EL (cell line): ENCODE measurements at places on chromosomes 5 and 9.

DNA sequence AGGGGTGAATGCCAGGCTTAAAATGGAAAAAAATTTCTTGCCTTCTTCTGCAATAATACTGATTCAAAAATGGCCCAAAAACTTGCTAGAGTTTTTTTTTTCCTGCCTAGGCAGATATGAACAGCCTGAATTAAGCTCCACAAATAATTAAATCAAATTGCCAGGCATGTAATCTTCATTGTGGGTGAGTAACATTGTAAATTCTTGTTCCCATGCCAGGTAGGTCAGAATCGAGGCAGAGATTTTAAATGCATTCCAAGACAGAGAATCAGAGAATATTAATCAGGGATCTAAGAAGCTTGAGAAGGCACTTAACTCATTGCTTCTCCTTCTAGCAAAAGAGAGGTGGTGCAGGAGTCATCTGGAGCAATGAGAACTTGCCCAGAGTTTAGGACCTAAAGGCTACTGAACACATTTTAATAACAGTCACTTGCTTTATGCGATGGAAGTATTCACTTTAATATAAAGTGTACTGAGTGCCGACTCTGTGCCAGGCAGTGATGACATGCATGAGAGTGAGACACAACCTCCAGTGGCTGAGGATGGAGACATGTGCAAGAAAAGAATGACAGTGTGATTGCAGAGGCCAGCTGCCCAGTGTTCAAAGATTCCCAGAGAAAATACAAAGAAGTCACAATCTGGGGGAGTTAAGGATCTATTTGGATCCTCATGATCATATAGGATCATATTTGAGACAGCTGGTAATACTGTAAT lies 102.3 kb downstream of the APBA1 start:
- peak; percentile 84 for DNase-seq

- DNase-seq, result no peak
These were observed 650 bp downstream of the GPR107 start for GRCh38 chr9:130054325-130054786.

DNA sequence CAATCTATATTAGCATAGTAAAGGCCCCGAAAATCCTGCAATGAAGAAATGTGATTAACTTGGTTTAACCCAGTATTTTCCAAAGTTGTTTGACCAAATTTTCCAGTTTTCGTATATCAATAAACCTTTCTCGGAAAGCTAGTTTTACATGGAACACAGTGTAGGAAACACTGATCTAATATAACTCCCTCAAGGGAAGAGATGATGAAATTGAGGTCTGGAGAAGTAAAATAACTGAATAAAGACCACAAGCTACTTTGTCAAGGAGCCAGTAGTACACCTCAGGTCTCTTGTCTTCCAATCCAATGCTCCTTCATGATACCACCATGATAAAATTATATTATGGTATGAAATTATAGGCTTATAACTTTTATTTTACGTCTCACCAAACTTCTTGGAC lies 118.1 kb upstream of the TARS1 start:
- no peak for DNase-seq

DNA sequence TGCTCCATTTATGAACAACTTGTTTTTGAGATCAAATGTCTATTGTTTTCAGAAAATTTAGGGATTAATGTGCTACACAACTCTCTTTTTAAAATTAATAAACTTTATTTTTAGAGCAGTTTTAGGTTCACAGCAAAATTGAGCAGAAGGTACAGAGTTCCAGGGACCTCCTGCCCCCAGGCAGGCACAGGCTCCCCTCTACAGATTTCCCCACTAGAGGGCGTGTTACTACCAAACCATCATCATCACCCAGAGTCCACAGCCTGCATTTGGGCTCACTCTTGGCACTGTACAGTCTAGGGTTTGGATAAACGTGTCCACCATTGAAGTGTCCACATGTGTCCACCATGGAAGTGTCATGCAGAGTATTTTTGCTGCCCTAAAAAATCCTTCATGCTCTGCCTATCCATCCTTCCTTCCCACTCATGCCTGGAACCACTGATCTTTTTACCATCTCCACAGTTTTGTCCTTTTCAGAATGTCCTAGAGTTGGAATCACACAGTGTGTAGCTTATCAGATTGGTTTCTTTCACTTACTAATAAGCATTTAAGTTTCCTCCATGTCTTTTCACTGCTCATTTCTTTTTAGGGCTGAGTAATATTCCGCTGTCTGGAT lies 61.7 kb downstream of the MRPL36 start:
- peak; percentile 37 for DNase-seq

- DNase-seq, result no peak
These were observed 2.1 kb upstream of the BASP1 start for GRCh38 chr5:17215361-17215760.

DNA sequence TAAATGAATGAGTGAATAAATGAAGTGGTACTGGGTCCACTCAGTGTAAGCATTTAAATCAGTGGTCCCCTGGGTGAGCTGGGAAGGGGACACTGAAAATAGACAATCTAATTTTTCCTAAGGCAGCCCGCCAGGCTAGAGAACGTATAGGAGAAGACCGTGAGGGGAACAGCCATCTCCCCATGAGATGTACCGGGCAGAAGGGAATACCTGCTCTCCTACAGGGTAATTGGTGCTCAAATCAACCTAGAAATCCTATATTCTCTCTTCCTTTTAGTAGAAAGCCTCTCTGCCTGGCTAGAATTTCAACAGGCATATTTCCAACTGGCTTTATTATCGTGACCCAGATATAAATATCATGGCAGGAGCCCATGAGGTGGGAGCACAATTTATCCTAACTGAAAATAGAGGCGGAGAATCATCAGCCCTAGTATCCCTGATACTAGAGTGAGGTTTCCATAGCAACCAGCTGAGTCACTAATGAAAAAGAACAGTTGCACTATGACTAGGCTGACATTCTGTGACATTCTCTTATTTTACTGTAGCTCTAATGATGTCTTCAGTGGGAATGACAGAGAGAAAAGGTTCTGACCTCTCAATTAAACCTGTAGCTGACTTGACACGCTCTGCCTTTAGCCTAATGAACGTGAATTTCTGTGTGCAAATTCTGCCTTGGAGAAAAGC lies 96.5 kb upstream of the CAST start:
- peak; percentile 84 for DNase-seq

GRCh38 chr5:57442080-57442839 lies 40.4 kb downstream of the ACTBL2 start:
- DNase-seq, result peak; percentile 88

DNA sequence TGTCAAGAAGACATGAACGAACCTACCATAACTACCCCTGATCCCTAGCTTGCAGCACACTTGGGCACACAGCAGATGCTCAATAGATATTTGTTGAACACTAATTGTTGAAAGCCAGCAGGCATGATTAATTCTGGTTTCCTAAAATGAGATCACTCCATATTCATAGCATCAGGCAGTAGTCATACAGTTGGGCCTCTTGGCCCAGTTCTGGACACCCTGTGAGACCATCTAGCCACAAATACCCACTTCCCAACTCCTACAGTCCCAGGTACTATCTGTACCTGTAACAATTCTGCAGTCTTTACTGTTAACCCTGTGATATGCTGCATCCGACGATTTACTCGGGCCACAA lies 24.2 kb downstream of the P4HA2 start:
- DNase-seq, result peak; percentile 64

- peak; percentile 82 for DNase-seq
These were observed 24.4 kb downstream of the SKIC3 start for GRCh38 chr5:95530416-95530815.

- peak; percentile 53 for DNase-seq
These were observed 158.1 kb downstream of the C9orf152 start for GRCh38 chr9:110049699-110050450.

- DNase-seq, result peak; percentile 34
These were observed 291.2 kb downstream of the AOPEP start for GRCh38 chr9:95017661-95018060.
